ENCODE measurements at places on chromosomes 1 and 21.
A peak's percentile ranks its signal among the peaks of the same experiment; 100 is the strongest.

DNA sequence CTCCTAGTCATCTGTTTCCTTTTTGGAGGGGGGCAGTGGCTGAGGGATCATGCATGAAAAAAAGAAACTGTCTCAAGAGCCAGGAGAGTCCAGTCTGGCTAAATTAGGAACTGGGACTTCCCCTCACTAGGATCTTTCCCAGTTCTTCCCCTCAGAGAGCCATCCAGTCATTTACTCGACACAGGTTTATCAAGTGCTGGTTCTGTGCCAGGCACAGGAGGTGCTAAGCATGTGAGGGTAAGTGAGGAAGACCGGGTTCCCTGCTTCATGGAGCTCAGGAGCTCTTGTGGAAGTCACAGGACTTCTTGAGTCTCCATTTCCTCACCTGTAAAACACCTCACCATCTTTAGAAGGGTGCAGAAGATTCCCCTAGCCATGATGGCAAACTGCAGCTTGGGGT is 8.6 kb upstream of the NUAK2 start:
- DNase-seq, result no peak

DNA sequence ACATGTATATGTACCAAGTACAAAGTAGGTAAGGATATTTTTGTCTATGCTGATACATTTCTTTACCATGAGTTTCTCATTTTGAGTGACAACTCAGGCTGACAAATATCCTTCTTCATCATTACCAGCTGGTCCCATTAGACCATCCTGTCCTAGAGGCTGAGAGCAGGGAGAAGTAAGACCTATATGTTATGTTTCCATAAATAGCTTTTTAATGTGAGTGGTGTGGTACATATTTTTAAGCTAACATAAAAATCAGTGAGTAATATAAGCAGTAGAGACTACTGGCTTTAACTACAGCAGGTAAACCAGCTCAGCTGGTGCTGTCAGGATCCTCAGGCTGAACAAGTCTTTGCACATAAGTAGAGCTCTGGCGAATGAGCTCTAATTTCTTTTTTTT is 62.4 kb downstream of the CLEC20A start:
- DNase-seq, result no peak

DNA sequence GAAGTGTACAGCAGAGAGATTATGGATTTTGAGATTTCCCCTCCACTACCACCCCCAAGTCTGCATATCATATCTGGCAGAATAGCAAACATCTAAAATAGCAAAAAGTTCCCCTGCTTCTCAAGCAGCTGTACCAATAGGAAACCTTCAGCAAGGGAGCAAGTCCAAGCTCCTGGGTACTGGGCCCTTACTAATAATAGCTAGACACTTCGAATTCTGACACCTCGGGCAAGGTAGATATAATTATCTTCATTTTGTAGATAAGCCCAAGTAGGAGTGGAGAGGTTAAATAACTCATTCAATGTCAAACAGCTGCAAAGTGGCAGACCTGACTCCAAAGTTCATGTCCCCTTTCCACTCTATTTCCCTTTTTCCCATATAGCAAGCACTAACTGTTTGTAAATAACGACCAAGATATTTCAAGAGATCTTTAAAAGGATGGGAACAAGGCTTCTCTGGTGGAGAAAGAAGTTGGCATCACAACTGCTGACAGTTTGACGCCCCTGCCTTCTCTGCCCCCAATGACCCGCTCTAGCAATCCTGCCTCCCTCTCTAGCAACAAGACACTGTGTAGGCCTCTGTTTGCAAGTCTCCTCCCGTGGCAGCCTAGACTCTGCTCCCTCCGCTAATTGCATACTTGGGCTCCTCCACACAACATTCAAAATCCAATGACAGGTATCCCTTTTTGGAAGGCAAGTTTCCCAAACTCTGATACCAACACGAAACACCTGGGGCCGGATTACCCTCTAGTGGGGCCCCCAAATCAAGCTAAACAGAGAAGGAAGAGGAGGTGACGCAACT is 18.7 kb upstream of the ADAR start:
- DNase-seq, result peak; percentile 23

- DNase-seq, result peak; percentile 37
These were observed 3.3 kb downstream of the CLCNKB start for GRCh38 chr1:16046842-16047241.

GRCh38 chr1:181354865-181355264 is 128.5 kb upstream of the CACNA1E start:
- no peak for DNase-seq

DNA sequence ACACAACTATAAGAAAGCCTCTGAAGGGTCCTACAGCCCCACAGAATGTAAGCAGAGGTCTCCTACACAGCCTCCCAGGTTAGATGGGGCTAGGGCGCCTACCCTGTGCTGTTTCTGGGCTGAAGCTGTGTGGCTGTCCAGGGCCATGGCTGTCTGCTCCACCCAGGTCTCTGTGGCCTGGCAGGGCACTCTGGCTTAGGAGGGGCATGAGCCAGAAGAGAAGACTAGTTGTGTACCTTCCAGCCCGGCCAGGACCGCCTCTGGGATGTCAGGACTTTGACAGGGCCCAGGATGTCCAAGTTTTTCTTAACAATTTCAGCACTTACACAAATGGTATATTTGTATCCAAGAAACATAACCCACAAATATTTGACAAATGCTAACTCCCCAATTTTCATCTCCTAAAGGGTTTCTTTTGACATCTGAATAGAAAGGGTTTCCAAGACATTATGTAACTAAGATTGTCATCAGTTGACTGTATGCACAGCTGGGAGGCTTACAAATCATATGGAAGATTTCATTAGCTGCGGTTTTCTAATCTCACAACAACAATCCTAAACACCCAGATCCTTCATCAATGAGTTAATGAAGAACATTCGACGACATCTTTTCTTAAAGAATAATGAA is 80.5 kb downstream of the HSF2BP start:
- no peak for DNase-seq

- no peak for DNase-seq
These were observed 95.0 kb upstream of the DPT start for GRCh38 chr1:168823988-168824387.
